ENCODE measurements at places on chromosomes 1 and 21.
A peak's percentile ranks its signal among the peaks of the same experiment; 100 is the strongest.

GRCh38 chr1:198162091-198162767, 5.4 kb downstream of the NEK7 start:
- no peak for DNase-seq

DNA sequence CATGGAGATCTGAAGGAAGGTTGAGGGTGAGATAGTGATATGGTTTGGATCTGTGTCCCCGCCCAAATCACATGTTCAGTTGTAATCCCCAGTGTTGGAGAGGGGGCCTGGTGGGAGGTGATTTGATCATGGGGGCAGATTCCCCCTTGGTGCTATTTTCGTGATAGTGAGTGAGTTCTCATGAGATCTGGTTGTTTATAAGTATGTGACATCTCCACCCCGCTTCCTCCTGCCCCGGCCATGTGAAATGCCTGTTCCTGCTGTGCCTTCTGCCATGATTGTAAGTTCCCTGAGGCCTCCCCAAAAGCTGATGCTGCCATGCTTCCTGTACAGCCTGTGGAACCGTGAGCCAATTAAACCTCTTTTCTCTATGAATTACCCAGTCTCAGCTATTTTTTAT, 451.9 kb upstream of the VAMP3 start:
- DNase-seq, result no peak

DNA sequence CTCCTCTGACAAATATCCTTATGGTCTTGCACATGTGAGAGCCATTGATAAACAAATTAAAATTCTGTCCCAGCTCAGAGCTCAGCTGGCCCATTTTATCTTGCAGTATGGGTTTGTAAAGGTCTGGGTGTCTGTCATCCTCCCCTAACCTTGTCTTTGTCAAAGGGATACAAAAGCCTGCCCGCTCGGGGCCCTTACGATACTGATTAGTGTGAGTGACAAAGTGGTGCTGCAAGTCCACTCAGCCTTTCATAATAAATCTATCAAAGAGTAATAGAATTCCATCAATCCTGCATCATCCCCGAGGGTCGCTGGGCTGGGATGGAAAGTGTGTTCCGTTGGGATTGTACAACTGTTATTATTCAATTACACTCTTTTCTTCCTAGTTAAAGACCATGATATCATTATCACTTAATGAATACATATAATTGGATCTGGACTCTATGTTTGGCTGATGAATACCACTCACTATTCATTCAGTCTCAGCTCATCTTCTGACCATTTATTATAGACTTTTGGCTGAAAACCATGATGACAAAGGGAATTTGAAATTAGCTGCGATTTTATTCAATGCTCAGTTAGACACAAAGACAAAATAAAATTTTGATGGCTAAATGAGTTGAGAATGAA, 122.5 kb upstream of the FOXD3 start:
- no peak for DNase-seq

- peak; percentile 28 for DNase-seq
Observed at GRCh38 chr21:33299181-33299752, 25.5 kb upstream of the IFNAR1 start.

- no peak for DNase-seq
Observed at GRCh38 chr1:20381045-20381641, 90.5 kb downstream of the VWA5B1 start.

DNA sequence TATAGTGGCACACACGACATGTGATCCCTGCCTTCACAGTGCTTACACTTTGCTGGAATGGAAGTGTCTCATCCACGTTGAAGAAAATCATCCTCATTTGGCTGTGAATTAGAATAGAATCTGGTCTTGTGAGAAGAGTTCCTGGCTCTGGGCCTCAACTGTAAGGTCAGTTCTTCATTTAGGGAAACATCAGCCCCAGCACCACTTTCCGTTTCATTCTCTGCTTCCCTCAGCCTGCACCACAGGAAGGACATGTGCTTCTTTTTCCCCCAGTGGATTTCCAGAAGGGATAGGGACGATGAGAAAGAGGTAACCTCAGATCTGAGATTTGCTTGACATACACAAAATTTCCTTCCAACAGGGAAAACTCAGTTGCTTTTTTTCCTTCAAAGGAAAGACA, 3.7 kb upstream of the ALX3 start:
- DNase-seq, result no peak

- DNase-seq, result peak; percentile 45
Observed at GRCh38 chr21:27094184-27094948, 127.5 kb upstream of the ADAMTS5 start.

DNA sequence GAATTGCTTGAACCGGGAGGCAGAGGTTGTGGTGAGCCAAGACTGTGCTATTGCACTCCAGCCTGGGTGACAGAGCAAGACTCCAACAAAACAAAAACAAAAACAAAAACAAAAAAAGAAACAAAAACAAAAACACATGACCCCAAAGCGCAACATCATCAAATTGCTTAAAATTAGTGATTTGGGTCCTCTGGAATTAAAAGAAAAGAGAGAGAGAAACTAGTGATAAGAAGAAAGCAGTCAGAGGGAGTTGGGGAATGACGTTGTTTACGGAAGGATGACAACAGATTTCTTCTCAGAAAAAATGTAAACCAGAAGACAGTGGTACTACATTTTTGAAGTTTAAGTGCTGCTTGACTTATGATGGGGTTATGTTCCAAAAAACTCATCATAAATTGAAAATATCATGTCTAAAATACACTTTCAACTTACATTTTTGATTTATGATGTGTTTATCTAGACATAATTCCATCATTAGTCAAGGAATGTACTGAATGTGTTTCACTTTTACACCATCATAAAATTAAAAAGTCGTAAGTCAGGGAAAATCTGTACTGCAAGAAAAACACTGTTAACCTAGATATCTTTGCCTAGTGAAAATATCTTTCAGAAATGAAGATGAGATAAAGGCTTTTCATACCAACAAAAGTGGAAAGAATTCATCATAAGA, 88.0 kb downstream of the MT1HL1 start:
- DNase-seq, result no peak

GRCh38 chr1:205255941-205256780, 28.4 kb downstream of the TMCC2 start:
- peak; percentile 57 for DNase-seq

GRCh38 chr1:236023926-236024565, 40.8 kb downstream of the NID1 start:
- DNase-seq, result no peak

- no peak for DNase-seq
Observed at GRCh38 chr1:4734791-4735190, 80.4 kb downstream of the AJAP1 start.

GRCh38 chr1:40899230-40899870, 37.2 kb upstream of the CITED4 start:
- DNase-seq, result no peak

DNA sequence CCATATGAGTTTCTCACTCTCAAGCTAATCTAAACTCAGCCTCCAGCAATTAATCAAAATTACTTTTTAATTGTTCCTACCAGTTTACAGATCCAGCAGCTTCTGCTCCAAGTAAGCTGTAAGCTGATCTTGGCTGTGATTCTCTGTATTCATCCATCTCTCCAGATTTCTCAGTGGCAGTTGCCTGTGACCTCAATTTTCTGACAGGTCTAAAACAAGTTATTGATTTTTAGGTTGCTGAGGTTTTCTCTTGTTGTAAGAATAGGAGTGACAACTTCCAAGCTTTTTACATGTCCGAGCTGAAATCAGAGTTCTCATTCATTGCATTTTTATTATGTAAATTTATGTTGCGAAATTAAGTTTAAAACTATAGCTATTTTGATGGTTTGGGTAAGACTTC, 1044.4 kb downstream of the PLA2G4A start:
- no peak for DNase-seq

DNA sequence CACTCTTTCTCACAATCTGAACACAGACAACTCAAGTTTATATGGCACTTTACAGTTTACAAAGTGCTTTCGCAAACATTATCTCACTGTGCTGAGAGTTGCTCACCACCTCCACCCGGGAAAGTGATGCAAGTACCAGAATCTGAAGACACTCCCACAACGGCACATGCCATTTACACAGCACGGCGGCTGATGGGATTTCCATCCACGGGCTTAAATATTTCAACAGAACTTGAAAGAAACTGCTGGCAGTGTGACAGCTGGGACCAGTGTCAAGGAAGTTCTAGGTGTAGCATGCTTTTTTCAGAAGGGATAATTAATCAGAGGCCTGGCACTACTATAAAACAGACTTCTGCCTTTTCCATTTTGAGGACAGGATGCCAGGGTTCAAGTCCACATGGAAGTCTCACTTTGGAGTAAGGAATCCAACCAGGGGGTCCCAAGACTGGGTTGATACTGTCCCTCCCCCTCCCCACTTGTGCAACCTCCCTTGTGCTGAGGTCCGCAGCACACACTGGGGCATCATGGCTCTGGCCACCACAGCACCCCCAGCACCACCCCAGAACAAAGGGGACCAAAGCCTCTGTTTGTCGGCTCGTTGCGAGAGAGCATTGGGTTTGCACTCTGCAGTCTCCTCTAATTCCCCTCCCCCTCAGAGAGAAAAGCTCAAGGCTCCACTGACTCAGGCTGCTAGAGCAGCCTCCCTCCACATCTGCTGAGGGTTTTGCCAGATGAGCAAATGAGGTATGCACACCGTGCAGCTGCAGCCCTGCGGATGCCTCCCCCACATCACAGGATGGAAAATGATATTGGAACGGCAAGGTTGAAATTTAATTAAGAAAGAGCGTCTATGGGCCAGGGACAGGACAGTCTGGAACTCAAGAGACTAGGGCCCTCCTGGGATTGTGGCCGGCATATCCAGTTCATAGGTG, 154.9 kb downstream of the TGFBR3 start:
- peak; percentile 93 for DNase-seq

- no peak for DNase-seq
Observed at GRCh38 chr1:77292551-77292950, 10.7 kb downstream of the AK5 start.

DNA sequence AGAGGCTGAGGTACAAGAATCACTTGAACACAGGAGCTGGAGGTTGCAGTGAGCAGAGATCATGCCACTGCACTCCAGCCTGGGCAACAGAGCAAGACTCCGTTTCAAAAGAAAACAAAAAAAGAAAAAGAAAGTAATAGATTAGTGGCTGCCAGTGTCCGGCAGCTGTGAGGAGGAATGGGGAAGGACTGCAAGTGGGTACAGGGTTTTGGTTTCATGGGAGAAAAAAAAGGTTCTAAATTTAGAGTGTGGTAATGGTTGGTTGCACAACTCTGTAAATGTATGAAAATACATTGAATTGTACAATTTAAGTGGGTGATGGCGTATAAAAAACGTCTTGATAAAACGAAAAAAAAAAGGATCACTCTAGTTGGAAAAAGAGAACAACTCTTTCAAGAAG, 6.7 kb downstream of the TAF1A start:
- no peak for DNase-seq

DNA sequence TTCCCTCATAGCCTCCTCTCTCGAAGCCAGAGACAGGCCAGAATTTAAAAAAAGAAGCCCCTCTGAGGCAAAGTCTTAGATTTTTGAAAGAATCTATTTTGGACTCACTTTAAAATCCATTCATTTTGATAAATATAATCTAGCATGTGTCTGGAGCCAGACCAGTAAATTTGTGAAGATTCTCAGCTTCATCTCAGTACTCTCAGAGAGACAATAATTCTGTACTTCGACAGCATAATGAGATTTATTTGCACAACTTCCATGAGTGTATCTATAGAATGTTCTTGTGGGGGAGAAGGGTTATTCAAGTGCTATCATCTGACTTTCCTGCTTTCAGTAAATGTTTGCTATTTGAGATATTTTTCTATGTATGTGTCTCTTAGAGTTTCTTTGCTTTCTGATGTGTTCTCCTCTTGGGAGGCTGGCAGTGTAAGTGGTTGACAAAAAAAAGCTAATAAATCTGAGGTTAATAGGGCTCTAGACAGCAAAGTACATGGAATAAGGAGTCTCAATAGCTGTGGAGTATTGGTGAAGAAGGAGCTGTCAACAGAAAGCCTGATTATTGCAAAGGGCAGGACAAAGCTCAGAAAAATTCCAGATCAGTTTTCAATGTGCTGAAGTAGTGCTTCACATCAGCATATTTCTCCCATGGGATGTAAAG, 223.0 kb downstream of the PTBP2 start:
- DNase-seq, result no peak

DNA sequence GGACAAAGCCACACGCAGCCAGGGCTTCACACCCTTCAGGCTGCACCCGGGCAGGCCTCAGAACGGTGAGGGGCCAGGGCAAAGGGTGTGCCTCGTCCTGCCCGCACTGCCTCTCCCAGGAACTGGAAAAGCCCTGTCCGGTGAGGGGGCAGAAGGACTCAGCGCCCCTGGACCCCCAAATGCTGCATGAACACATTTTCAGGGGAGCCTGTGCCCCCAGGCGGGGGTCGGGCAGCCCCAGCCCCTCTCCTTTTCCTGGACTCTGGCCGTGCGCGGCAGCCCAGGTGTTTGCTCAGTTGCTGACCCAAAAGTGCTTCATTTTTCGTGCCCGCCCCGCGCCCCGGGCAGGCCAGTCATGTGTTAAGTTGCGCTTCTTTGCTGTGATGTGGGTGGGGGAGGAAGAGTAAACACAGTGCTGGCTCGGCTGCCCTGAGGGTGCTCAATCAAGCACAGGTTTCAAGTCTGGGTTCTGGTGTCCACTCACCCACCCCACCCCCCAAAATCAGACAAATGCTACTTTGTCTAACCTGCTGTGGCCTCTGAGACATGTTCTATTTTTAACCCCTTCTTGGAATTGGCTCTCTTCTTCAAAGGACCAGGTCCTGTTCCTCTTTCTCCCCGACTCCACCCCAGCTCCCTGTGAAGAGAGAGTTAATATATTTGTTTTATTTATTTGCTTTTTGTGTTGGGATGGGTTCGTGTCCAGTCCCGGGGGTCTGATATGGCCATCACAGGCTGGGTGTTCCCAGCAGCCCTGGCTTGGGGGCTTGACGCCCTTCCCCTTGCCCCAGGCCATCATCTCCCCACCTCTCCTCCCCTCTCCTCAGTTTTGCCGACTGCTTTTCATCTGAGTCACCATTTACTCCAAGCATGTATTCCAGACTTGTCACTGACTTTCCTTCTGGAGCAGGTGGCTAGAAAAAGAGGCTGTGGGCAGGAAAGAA, 8.1 kb downstream of the PSRC1 start:
- peak; percentile 57 for DNase-seq

DNA sequence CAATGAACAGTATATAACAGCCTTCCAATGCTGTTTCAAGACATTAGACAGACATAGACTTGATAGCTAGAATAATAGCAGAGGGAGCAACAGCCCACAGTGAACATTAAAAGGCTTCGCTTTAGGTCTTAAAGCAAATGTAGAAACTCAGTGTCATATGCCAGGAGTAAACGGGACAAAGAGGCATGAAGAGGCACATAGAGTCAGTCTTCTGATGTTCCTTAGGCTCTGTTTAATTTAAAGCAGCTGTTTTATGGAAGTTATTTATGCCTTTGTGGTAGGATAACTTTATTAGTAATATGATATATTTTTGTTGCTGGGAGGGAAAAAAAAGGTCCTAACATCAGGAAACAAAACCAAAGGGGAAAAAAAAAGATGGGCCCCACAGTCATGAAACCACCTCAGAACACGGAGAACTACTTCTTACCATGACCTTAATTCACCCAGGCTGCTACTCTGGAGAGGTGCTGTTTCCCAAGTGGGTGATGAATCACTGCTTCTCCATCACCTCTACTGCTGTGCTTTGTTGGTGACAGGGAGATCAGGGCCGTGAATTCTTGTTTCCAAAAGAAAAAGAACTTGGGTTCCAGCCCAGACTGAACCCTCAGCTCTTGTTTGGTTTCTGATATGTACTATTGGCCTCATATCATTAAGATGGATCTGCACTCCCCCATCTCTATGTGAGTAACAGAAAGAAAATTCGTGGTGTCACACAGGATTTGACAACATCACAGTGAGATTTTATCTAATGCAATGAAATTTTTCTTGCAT, 616.9 kb downstream of the KIF26B start:
- DNase-seq, result peak; percentile 61

GRCh38 chr1:41622859-41623732, 138.6 kb upstream of the EDN2 start:
- peak; percentile 19 for DNase-seq

Measured in NCI-H226 (cell line).